ENCODE measurements at places on chromosomes 7 and 10. TPM values are rescaled to one million over a fixed set of nuclear protein-coding genes. Genes with fewer than 3 reads are reported as not detected.

GRCh38 chr7:42453931-42454361, 216.9 kb upstream of the GLI3 start:
- H3K27ac ChIP-seq = no peak overlapping the region
- H3K27me3 ChIP-seq = no peaks in the 10 kb centered on the region
- no peak overlapping the region for H3K4me3 ChIP-seq
- DNase-seq = no peak
- no peaks in the 10 kb centered on the region for H3K4me1 ChIP-seq
- no peaks in the 10 kb centered on the region for H3K36me3 ChIP-seq

DNA sequence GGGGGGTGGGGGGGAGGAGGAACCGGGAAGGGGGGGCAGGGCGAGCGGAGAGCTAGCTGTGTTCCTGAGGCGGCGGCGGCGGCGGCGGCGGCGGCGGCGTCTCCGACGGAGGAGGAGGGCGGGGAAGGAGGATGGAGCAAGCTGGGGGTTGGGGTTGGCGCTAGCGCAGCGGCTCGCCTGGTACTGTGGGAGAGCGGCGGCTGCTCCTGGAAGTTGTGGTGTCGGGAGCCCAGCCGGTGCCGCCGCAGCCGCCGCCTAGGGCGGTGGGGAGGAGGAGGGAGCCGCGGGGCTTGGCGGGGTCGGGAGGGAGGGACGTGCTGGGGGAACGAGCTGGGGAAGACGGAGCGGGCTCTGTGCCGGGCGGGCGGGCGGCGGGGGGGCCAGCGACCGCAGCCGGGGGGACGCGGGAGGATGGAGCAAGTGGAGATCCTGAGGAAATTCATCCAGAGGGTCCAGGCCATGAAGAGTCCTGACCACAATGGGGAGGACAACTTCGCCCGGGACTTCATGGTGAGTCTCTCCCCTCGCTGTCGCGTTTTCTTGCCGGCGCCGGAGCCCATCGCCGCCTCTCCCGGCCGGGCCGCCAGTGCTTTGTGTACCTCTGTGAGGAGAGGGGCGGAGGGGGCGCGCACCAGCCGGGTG, at the start of gene PTPN12:
Gene PTPN12, plus strand, starts transcription at position 160 of the 642 bp plus-strand sequence. Its CDS starts 252 bp downstream, at position 412.
- peak within 1 kb of the TSS; percentile 100 for H3K4me3 ChIP-seq
- peak within 1 kb of the TSS; percentile 73 for H3K27ac ChIP-seq
- H3K4me1 ChIP-seq = peaks cover 14% of the 10 kb centered on the region
- peak; percentile 37 for DNase-seq
- H3K36me3 ChIP-seq = no peaks in the 10 kb centered on the region

DNA sequence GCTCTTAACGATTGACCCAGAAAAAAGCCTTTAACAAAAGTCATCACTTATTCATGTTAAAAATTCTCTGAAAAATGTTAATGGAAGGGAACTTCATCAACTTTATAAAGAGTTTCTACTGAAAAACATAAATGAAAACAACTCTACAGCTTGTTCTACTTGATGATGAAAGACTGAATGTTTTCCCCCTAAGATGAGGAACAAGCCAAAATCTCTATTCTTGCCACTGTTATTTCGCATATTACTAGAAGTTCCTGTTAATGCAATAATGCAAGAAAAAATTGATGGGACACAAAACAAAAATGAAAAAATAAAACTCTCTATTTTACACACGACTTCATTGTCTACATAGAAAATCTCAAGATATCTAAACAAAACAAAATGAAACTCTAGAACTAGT, 249.8 kb upstream of the AKR1E2 start:
- no peak overlapping the region for H3K27ac ChIP-seq
- no peaks in the 10 kb centered on the region for H3K4me1 ChIP-seq
- H3K4me3 ChIP-seq = no peak overlapping the region
- no peaks in the 10 kb centered on the region for H3K36me3 ChIP-seq
- H3K27me3 ChIP-seq = no peaks in the 10 kb centered on the region
- no peak for DNase-seq

DNA sequence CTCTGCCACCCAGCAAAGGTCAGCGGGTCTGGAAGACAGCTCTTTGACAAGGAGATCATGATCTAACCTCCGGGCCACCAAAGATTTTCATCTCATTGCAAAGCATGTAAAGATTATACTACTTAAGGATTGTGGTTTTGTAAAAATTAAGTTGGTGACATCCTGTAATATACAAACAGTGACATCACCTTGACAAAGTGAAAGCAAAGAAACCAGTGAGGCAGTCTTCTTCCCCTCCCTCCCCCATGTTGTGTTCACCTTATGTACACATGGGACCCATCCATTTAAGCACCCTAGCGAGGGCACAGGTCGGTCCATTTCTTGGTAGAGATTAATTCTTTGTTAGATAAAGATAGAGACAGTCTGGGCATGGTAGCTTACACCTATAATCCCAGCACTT, 3.9 kb downstream of the MDH2 start:
- H3K36me3 ChIP-seq = no peaks in the 10 kb centered on the region
- no peak overlapping the region for H3K4me3 ChIP-seq
- no peaks in the 10 kb centered on the region for H3K27me3 ChIP-seq
- no peak for DNase-seq

DNA sequence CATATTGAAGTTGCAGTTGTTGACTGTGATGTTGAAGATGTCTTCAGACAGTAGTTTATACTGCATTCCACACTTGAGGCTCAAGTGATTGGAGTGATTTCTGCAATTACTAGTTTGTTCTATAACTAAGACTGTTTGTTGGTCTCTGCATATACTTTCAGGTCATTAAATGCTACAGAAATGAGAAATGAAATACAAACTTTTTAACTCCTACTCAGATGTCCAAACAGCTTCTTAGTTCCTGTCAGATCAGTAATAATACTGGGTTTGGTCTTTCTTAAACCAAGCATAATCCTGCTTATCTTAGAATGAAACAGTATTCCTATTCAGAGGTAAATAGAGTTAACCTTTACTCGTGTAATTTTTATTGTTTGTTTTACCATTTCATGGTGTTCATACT, 115.9 kb downstream of the CCNY start:
- H3K36me3 ChIP-seq = no peaks in the 10 kb centered on the region
- H3K27me3 ChIP-seq = no peaks in the 10 kb centered on the region
- no peak overlapping the region for H3K4me3 ChIP-seq
- H3K4me1 ChIP-seq = peaks cover 26% of the 10 kb centered on the region

DNA sequence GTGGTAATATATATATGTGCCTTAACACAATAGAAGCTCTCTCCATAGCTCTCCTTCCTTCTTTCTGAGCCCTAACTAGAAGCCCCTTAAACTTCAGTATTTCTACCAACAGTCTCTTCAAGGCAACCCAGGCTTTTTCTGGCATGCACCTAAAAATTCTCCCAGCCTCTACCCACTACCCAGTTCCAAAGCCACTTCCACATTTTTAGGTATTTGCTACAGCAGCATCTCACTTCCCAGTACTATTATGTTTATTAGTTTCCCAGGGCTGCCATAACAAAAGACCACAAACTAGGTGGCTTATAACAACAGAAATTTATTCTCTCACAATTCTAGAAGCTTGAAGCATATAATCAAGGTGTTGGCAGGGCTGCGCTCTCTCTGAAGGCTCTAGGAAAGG, 15.7 kb upstream of the TNKS2 start:
- H3K27me3 ChIP-seq = no peaks in the 10 kb centered on the region
- DNase-seq = no peak
- H3K4me3 ChIP-seq = no peak overlapping the region
- H3K27ac ChIP-seq = no peak overlapping the region
- H3K4me1 ChIP-seq = no peaks in the 10 kb centered on the region

C7orf57 gene
- not detected for total RNA-seq

HEPACAM2 gene
- total RNA-seq = not detected

PLEKHS1 gene
- not detected for total RNA-seq

Measured in naive thymus-derived CD4-positive, alpha-beta T cell (primary cell).